Activated naive CD4-positive, alpha-beta T cell treated with anti-CD3 and anti-CD28 coated beads, Interleukin-2, amount 50 U/mL, for 72 hours (primary cell): ENCODE measurements at places on chromosomes 11 and 22. TPM values are rescaled to one million over a fixed set of nuclear protein-coding genes. Genes with fewer than 3 reads are reported as not detected.

OSBP2 gene
- 6.1 TPM for total RNA-seq

ZBTB16 gene
- total RNA-seq, result 0.99 TPM

CLMP gene
- total RNA-seq, result 0.54 TPM

CNIH2 gene
- total RNA-seq, result 1.7 TPM

TSSK2 gene
- total RNA-seq, result not detected

CYB5R2 gene
- 0.77 TPM for total RNA-seq

DRD2 gene
- not detected for total RNA-seq

GP1BB gene
- total RNA-seq, result not detected

MOGAT2 gene
- not detected for total RNA-seq

ZC3H12C gene
- total RNA-seq, result 0.02 TPM

MUC15 gene
- not detected for total RNA-seq

CCDC87 gene
- total RNA-seq, result 0.50 TPM

INS gene
- total RNA-seq, result not detected

KRTAP5-11 gene
- total RNA-seq, result not detected

EFEMP2 gene
- 41.8 TPM for total RNA-seq

- no peak for DNase-seq
Observed at GRCh38 chr11:1235306-1235900, 12.5 kb downstream of the MUC5B start.

GRCh38 chr11:131870305-131870704 lies 499.9 kb downstream of the NTM start:
- no peak for DNase-seq

- DNase-seq, result no peak
Observed at GRCh38 chr11:46521961-46522681, 71.7 kb downstream of the AMBRA1 start.

DNA sequence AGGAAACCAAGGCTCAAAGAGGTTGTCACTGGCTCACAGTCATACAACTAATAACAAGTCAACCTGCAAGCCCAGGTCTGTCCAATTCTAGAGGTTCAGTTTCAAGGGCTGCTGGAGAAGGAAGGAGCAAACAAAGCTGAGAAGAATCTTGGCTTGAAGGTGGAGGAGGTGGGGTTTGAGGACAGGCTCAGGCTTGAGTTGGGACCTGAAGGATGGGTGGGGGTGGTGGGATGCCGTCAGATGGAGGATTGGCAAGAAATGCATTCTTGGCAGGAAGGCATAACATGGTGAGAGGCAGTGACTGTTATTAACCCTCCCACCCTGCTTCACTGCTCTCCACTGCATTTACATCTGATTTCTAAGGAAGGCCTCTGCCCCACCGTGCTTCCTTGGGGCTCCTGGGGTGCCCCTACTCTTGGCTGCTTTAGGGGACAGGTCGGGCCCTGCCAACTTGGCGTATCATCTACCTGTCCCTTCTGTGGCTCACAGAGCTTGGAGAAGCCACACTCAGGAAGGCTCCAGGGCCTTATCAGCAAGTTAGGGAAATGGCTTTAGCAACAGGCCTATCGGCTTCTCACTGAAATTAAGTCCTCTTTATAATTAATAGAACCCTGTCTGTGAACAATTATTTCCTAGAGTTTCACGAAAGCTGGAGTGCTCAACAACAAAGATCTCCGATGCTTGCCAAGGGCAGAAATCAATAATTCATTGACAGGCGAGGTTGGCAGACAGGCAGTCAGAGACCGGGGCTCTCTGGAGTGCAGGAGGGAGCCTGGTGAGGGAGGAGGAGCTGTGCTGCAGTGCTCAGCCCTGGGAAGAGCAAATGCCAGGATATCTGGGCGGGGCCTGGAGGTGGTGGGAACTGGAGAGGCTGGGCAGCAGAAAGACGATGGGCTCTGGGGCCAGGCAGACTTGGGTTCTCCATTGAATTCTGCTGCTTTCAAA lies 84.9 kb upstream of the NARS2 start:
- DNase-seq, result no peak

DNA sequence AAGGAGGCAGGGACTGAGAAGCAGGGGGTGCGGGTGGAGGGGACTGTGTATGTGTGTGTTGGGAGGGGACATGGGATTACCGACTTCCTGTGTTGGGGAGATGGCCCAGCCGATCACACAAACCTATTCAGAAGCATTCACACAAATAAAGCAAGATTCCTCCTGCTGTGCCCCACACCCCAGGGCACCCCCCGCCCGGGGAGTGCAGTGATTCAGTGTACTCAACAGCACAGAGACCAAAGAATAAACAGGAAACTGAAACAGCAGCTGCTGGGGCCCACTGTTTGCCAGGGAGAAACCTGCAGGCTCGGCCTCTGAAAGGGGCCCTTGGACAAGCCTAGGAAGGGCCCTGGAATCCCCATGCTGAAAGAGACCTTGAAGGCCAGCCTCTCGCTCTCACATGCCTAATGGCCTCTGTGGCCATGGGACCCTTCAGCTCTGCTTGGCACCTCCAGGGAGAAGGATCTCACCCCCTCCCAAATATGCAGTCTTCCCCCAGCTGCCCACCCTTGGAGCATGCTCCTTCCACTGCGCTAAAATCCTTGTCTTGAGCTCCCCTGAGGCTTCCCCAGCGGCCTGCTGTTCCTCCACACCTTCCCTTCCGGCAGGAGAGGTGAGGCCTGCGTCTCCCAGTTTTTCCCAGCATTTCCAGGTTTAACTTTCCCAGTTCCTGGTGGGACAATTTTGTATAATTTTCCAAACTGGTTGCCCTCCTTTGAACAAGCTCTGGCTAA lies 72.9 kb downstream of the CSNK2A3 start:
- no peak for DNase-seq

DNA sequence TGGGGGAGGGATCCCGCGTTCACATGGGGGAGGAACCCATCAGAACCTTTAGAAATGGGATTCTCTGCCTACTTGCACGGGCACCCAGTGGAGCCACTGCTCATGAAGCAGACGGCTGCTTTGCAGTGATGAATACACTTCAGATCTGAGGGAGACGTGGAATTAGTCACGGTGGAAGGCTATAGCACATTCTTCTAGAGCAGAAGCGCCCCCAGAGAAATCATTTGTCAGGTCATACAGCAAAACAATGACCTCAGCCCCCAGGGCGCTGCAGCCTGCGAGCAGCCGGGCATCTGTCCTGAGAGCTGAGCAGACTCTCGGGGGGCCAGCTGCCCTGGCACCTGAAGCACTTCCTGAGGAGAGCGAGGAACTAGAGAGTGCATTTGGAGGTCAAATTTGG lies 12.7 kb downstream of the TP53AIP1 start:
- no peak for DNase-seq

DNA sequence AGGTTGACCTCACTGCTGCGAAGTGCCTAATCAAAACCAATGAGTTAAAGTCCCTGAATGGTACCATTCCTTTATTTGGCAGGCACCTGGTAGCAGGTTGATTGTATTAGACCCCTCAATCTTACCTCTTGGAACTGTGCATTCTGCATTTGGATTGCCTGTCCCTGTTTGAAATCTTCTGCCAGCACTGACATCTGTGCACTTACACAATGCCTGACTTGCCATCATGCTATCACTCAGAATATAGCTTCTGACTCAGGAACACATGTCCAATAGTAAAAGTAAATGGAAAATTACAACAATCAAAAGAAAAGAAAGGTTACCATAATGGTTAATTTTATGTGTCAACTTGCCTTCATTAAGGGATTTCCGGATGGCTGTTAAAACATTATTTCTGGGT lies 366.0 kb upstream of the PDGFD start:
- no peak for DNase-seq

GRCh38 chr11:10273738-10274137 lies 20.3 kb downstream of the SBF2 start:
- no peak for DNase-seq

DNA sequence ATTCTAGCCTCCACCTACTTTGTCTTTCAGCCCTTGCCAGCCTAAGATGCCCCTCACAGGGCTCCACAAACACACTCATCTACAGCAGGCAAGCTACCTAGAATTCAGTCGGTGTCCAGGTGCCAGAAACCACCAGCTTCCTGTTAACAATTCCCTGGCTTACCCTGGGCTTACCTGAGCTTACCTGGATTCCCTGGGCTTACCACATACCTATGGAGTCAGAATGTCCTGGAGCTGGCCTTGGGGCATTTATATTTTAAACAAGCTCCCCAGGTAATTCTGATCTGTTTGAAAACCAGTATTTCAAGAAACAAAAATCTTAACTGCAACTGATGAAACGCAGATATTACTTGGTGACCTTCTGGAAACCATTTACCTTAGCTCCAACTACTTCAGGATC lies 123.6 kb downstream of the SLC1A2 start:
- DNase-seq, result no peak

GRCh38 chr11:61972672-61973475 lies 5.4 kb upstream of the FTH1 start:
- peak; percentile 54 for DNase-seq

DNA sequence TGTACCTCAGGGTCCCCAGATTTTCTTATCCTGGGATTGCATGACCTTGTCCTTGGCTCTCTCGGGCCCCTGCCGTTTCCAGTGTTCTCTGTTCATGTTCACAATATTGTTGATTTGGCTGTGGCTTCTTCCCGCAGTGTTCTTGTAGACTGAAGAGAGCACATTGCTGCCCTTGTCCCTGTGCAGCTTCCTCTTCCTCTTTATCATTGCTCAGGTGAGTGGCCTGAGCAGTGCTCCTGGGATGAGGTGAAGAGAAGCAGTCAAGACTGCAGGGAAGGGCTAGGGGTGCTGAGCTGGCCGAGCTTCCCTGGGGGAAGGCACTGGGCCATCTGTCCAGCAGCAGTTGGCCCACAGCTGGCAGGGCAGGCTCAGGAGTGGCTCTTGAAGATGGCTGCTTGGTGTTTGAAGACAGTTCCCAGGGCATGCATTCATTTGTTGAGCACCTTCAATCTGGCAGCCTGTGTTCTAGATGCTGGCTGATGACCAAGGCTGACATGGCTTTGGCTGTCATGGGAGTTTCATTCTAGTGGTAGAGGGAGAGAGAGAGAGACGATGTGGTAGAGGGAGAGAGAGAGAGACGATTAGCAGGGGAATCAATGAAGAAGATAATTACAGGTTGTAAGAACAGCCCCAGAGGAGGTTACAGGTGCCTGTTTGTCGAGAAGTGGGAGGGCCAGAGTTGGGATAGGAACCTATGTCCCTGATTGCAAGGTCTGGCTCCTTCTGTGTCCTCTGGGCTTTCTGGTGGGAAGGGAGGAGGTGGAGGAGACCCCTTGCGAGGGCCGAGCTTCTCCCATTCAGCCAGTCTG lies 17.4 kb downstream of the BMAL1 start:
- DNase-seq, result no peak

DNA sequence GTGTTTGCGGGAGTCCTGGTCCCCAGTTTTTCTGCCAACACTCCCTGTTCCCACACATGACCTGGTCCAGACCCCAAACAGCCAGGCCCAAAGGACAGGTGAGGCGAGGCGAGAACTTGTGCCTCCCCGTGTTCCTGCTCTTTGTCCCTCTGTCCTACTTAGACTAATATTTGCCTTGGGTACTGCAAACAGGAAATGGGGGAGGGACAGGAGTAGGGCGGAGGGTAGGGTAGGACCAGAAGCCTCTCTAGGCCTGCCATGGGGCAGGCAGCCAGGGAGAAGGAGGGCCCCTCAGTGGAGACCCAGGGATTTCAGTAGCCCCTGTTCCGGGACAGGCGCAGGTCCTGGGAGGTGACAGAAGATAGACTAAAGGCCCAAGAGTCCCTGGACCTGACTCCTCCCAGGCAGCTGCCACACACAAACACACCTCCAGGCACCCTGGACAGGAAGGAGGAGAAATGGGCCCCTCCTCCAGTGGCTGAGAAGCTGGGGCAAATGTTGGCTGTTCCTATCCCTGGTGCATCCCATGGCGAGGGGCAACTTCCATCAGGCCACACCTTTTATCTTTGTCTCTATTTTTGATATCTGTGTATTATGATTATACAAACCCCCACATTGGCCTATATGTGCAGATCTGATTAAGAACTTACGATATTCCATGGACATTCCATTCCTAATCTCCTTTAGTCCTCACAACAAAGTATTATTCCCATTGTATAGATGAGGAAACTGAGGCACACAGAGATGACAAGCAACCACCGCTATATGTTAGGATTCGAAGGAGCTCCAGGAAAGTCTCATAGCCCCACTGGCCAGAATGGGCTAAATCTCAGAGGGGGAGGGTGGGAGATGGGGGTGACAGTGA lies 626 bp upstream of the F2 start:
- DNase-seq, result no peak

DNA sequence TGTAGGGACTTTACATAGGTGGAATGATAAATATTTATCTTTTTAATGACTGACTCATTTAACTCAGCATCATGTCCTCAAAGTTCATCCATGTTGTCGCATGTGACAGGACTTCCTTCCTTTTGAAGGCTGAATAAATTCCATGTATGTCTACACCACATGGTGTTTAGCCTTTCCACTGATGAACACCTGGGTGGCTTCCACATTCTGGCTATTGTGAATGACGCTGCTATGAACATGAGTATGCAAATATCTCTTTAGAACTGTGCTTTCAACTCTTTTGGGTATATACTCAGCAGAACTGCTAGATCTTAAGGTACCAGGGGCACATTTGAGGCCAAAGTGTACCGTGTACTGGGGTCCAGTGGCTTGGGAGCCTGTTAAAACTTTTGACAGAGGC lies 24.1 kb downstream of the LARGE1 start:
- no peak for DNase-seq

- DNase-seq, result peak; percentile 28
Observed at GRCh38 chr22:42272431-42272999, 2.1 kb upstream of the TCF20 start.

DNA sequence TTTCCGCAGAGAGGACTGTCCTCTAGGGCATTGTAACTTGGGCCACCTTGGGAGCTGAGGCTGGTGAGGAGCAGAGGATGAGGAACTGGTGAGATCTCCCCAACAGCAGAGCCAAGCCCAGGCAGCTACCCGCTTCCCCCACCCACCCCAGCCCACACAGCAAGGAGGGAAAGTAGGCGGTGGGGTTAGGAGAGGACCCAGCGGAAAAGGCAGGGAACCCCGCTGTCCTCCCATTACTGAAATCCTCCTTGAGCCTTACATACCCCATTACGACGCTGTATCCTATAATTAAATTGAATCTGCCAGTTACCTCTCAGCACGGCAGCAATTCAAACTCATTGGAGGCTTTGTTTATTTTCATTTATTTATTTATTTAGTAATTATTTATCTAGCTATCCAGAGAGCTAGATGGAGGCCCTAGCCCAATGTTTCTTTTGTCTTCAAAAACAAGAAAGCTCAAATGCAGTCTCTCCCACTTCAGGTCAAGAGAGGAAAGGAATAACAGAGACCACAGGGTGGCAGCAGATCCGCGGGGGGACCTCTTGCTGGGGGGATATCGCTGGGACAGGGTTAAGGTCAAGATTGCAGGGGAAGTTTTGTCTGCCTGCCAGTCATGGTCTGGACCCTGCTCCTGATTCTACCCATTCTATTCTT lies 218.0 kb downstream of the ST3GAL4 start:
- no peak for DNase-seq

- no peak for DNase-seq
Observed at GRCh38 chr11:94790661-94791180, 22.6 kb downstream of the AMOTL1 start.
